Stimulated activated CD8-positive, alpha-beta memory T cell treated with anti-CD3 and anti-CD28 coated beads, Interleukin-15, amount 100 ng/mL, for 1 hour (primary cell): ENCODE measurements at places on chromosomes 2 and 18.
A peak's percentile ranks its signal among the peaks of the same experiment; 100 is the strongest.

GRCh38 chr18:10565835-10566234 is 40.0 kb downstream of the NAPG start:
- no peak for DNase-seq

- DNase-seq: peak; percentile 25
These were observed 4.7 kb downstream of the CAPG start for GRCh38 chr2:85405201-85406059.

- no peak for DNase-seq
These were observed 746.9 kb upstream of the CELF4 start for GRCh38 chr18:38312532-38312931.

- no peak for DNase-seq
These were observed 759.4 kb downstream of the ADCYAP1 start for GRCh38 chr18:1663879-1664705.

DNA sequence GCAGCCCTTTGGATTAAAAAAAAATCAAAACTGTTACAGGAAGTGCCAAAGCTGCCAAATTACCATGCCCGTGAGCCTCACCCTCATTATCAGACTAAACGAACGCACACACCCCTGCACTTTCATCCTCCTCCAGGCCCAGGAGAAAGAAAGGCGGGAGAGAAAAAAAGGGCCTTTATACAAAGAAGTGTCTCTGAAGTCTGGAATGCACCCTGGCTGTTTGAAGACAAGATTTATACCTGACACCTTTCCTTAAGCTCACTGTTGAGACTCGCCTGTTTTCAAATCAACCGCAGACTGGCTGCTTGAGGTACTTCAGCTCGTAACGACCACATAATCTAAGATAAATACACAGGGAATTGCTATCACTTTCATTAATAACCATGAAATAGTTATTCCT is 31.0 kb downstream of the EDAR start:
- no peak for DNase-seq
